Cardiac muscle cell (in vitro differentiated cells and primary cell): ENCODE measurements at places on chromosomes 3 and 15. TPM values are rescaled to one million over a fixed set of nuclear protein-coding genes. Genes with fewer than 3 reads are reported as not detected.
A peak's percentile ranks its signal among the peaks of the same experiment; 100 is the strongest.

DNA sequence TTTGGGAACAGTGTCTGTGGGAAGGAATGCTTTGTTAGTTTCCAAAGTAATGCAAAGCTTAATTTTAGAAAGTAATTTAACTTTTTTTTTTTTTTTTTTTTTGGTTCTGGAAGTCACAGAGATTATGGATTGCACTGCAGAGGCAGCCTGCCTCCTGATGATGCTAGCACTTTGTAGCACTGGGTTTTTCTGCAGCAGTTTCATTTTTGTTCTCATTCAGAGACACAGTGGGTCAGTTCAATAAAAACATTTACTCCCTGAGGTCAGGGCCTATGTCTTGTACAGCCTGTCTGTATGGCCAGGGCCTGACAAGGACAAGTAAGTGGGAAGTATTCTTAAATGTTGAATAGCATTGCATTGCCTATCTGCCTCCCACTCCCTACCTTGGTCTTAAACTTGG, 39.0 kb upstream of the NDUFB4 start:
- no peaks in the 10 kb centered on the region for H3K36me3 ChIP-seq
- H3K27me3 ChIP-seq, result no peaks in the 10 kb centered on the region
- no peak overlapping the region for H3K4me3 ChIP-seq
- H3K27ac ChIP-seq, result no peak overlapping the region
- peaks cover 13% of the 10 kb centered on the region for H3K4me1 ChIP-seq

DNA sequence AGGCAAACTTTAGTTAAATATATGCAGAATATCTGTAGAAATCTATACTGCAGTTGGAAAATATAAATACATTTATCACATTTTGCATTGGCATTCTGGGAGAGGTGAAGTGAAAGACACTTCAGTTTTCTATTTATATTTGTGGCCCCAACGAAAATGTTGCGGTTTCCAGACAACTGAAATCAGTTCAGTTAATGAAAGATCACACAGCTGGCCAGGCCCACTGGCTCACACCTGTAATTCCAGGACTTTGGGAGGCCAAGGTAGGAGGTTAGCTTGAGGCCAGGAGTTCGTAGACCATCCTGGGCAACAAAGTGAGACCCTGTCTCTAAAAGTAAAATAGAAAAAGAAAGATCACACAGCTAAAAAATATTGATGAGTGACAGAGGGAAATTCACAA, 11.9 kb upstream of the CLASP2 start:
- DNase-seq, result no peak
- H3K36me3 ChIP-seq, result no peaks in the 10 kb centered on the region
- H3K4me1 ChIP-seq, result no peaks in the 10 kb centered on the region
- H3K27me3 ChIP-seq, result no peaks in the 10 kb centered on the region

DNA sequence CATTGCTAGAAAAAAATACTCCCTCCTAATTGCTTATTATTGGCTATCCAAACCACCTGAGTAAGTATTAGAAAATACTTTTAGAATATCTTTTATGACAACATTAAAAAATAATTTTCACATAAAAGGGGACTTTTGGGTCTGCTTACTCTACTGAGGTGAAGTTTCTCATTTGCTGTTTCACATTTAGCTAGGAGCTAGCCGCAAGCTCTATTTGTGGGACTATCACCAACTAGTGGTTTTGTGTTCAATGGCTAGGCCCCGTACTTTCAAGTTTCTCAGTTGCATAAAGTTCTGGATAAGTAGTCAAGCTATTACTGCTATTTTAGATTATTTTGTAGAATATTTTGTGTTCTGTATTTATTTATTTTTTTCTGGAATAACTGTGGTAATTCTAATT, 244.2 kb upstream of the SLITRK3 start:
- H3K4me3 ChIP-seq, result no peak overlapping the region
- no peak for DNase-seq
- no peaks in the 10 kb centered on the region for H3K36me3 ChIP-seq
- H3K27me3 ChIP-seq, result no peaks in the 10 kb centered on the region
- H3K4me1 ChIP-seq, result no peaks in the 10 kb centered on the region

- H3K4me3 ChIP-seq, result no peak overlapping the region
- no peak for DNase-seq
- no peaks in the 10 kb centered on the region for H3K27me3 ChIP-seq
Measured at GRCh38 chr15:67042551-67043142, 22.8 kb upstream of the SMAD3 start.

- peak; percentile 48 for DNase-seq
- H3K27ac ChIP-seq, result no peak overlapping the region
- H3K4me1 ChIP-seq, result peaks cover 31% of the 10 kb centered on the region
- no peak overlapping the region for H3K4me3 ChIP-seq
Measured at GRCh38 chr3:35965908-35966307, 326.6 kb downstream of the ARPP21 start.

DNA sequence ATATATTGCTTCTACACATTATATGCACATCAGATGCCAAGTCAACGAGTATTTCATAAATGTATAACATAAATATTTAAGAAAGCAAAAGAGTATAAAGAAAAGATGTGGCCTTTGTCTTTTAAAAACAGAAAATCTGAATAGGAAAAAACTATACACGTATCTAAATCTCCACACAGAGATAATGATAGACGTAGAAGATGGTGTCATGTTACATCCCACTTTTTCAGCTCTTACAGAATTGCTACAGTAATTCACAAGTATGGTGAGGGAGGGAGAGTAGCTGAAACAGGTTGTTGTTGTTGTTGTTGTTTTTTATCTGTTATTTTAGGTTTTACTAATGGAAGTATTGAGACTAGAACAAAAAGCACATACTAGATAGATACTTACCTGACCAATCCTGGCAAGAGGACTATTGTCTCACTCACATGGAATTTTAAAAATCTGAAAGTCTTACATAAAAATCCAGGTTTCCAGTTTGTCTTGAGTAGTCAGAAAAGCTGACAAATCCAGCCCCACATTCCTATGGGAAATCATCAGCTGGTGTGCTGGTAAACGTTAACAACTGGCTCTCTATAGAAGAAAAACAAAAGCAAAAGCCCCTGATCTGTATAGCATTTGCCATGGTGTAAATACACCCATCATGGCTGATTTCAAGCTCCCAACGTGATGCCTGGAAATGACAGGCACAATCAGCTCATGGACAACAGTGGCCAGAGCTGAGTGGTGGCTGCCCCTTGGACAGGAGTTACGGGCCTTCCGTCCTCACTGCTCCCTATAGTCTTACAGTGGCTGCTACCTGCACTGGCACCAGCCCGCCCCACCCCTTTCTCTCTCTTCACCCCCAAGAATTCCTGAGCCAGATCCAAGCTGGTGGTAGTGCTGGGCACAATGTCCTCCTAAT, 47.4 kb upstream of the VGLL4 start:
- H3K27ac ChIP-seq, result no peak overlapping the region
- H3K4me1 ChIP-seq, result no peaks in the 10 kb centered on the region
- no peaks in the 10 kb centered on the region for H3K36me3 ChIP-seq
- H3K27me3 ChIP-seq, result no peaks in the 10 kb centered on the region
- no peak overlapping the region for H3K4me3 ChIP-seq
- DNase-seq, result no peak

DNA sequence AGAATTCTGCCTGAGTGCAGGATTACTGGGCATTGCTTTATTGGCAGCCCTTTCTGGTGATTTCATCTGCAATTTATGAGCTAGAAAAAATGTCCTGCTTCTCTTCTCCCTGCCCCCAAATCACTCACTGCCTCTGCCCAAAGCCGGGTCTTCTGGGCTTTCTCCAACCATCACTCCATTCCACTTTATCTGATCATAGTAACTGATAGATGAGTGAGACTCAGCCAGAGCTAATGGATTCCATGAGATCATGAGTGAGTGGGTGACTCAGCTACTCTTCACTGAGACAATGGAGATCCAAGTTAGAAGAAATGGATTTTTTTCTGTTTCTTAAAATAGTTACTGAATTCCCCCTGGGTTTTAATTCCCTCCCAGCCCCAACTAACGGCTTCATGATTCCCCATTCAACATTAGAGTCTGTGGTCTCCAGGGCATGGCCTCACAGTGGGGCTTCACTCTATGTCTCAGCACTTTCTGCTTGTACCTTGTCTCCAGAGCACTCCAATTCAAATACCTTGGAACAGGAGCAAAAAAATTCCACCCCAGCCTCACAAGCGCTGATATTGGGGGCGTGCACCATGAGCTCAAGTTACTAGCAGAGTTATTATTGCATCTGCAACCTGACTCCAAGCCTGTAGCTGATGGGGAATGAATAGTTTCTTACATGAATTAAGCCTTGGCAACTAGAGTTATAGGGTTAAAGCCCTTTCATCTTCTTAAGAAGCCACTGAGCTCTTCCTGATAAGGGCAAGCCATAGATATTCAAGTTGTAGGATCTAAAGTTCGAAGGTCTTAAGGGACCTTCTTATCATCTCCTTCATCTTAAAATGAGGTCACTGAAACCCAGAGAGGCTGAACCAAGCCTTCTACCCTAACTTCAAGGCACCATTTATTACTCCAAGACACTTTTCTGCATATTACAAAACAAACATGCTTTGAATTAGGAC, 85.9 kb downstream of the AGBL1 start:
- no peaks in the 10 kb centered on the region for H3K36me3 ChIP-seq
- peak; percentile 49 for DNase-seq
- peaks cover 18% of the 10 kb centered on the region for H3K4me1 ChIP-seq
- no peaks in the 10 kb centered on the region for H3K27me3 ChIP-seq
- H3K4me3 ChIP-seq, result no peak overlapping the region

DNA sequence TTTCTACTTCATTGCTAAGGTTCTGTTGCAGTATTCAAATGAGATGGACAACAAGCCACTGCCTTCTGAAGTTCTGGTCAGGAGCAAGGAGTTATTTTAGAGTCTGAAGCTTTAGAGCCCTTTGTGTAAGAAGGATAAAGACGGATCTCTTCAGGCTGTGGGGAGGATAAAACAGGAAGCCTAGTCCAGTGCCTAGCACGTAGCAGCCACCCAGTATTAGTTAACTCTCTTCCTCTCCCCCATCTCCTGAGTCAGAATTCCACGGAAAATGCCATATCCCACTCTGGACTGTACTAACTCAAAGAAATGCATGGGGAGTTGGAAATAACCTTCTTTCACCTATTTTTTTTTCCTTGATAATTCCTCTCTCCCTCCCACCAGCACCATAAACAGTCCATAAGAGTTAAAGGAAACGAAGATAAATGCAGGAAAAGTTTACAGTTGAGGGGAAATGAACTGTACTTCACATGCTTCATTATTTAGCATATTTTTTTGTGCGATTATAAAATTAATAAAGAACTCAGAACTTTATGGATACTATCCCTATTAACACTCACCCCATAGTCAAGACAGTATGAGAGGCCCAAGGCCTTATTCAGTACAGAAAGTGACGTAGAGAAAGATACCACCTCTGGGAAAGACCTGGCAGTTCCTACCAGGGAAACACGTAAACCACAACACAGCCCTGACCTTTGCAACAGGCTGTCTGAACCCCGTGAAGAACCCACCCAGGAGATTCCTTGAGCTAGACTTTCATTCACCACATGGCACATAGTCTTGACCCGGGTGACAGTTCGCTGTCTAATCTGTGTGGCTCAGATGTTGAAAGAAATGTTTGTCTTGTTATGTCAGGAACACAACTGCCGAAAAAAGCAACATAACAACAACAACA, 9.2 kb downstream of the IGF2BP2 start:
- peak; percentile 56 for DNase-seq
- H3K4me3 ChIP-seq, result no peak overlapping the region
- peaks cover 92% of the 10 kb centered on the region for H3K4me1 ChIP-seq
- no peaks in the 10 kb centered on the region for H3K36me3 ChIP-seq

GRCh38 chr3:174651951-174652350, 207.2 kb upstream of the NAALADL2 start:
- H3K36me3 ChIP-seq, result no peaks in the 10 kb centered on the region
- no peaks in the 10 kb centered on the region for H3K4me1 ChIP-seq
- no peak for DNase-seq
- H3K4me3 ChIP-seq, result no peak overlapping the region
- H3K27ac ChIP-seq, result no peak overlapping the region

Gene KNL1
- 1.4 and 12.1 TPM in 2 replicates for polyA plus RNA-seq

Gene EFCC1
- polyA plus RNA-seq, result 0.07 TPM in 1 of 2 replicates, not detected in the other
